Activated T-helper 9 cell treated with anti-CD3 and anti-CD28 coated beads, Interleukin-2, amount 50 U/mL, for 16 hours (primary cell): ENCODE measurements at places on chromosomes 5 and 9.

GRCh38 chr9:120336021-120336752 is 243.8 kb downstream of the CDK5RAP2 start:
- no peak for DNase-seq

GRCh38 chr5:131795879-131796792 is 681 bp downstream of the FNIP1 start:
- DNase-seq = peak; percentile 28

- no peak for DNase-seq
Measured at GRCh38 chr9:137664676-137665075, 45.9 kb downstream of the EHMT1 start.

DNA sequence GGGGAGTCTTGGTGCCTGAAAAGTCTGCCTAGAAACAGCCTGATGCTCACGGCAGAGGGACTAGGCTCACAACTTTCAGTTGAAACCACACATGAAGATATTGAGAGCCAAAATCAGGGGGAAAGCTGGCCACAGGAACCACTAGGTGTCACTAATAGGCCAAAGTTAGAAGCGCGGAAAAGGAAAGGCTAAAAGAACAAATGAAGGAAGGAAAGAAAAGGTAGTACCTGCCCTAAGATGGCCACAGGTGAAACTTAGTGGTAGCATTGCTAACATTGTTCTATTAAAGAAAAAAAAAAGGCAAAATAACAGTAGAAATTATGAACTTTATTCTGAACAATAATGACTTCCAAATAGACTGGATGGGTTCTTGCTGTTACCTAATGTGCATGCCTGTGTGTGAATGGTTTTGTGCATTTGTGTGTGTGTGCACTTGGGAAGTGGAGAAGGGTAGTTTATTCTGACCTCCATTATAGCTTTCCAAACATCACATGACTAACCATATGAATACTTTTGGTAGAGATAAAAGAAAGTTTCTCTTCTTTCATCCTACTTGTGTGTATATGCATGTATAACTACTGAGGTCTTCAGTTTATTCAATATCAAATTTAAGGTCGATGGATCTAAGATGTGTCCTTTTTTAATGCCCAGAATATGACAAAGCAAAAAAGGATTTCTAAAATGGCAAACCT is 2.1 kb upstream of the RFESD start:
- peak; percentile 16 for DNase-seq

GRCh38 chr9:6915635-6916034 is 157.9 kb downstream of the KDM4C start:
- no peak for DNase-seq

- no peak for DNase-seq
Measured at GRCh38 chr5:134490925-134491271, 34.6 kb upstream of the JADE2 start.

- DNase-seq = no peak
Measured at GRCh38 chr9:109801484-109801883, 21.5 kb downstream of the PALM2AKAP2 start.

DNA sequence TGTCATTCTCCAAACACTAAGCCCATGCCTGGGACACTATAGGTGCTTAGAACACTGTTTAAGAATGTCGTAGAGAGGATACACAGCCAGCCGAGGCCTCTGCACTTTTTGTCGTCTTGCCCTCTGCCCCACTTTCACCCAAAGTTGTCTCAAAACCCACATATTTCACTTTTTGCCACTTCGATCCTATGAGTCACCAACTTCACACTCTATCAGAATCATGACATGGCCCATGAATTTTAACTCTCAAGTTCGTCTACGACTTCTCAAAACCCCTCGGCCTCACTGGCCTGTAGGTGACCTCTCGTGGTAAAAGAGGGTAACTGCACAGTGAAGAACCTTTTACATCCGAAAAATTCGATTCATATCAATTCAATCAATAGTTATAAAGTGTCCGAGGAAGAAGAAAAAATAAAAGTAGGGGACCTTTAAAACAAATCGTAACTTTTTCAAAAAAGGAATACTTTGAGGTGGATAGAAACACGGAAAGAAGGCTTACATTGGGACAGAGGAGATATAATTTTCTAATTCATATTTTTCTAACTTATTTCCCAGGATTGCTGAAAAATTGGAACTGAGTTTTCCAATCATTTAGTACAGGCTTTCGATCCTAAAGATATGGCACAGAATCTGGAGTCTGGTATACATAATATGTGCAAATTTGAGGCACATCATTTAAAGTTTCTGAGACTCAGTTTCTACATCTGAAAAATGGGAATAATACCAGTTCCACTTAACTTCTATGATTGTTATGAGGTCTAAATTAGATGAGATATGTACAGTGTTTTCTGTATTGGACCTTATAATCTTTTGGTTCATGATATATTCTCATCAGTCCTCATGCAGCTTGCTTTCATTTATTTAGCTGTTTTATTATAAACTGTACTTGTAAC is 122.6 kb downstream of the APBA1 start:
- DNase-seq = no peak
